ENCODE measurements at places on chromosomes 2 and 18.

DNA sequence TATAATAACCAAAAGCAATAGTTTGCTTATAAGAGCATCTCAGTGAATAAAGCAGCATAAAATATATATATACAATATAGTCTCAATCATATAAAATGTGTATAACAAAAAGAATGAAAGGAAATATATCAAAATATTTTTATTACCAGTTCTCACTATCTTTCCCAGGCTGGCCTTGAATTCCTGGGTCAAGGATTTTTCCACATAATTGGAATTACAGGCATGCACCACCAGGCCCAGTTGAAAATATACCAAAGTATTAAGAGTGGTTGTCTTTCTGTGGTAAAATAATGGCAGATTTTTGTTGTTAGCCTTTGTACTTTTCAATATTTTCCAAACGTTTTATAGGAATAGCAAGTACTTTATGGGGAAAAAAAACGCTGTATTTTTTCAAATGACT is 8.6 kb upstream of the TLK1 start:
- DNase-seq = no peak

- DNase-seq = no peak
These were observed 56.9 kb downstream of the RDH14 start for GRCh38 chr2:18503376-18504228.

DNA sequence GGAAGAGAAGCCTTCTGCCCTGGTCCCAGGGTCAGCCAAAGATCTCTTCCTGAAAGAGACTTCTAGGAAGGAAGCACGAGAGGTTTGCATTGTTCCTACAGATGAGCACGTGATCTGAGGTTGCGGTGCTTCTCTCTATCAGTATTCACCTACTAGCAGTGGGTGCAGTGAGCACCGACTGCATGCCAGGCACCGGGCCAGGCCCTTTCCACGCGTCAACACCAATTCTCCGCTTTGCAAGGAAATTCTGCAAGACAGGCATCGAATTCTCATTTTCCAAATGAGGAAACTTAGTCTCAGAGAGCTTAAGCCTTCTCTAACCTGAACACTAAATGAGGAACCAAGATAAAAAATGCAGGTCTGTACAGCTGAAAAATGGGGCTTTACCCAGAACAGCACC is 151.5 kb upstream of the MYCN start:
- no peak for DNase-seq

DNA sequence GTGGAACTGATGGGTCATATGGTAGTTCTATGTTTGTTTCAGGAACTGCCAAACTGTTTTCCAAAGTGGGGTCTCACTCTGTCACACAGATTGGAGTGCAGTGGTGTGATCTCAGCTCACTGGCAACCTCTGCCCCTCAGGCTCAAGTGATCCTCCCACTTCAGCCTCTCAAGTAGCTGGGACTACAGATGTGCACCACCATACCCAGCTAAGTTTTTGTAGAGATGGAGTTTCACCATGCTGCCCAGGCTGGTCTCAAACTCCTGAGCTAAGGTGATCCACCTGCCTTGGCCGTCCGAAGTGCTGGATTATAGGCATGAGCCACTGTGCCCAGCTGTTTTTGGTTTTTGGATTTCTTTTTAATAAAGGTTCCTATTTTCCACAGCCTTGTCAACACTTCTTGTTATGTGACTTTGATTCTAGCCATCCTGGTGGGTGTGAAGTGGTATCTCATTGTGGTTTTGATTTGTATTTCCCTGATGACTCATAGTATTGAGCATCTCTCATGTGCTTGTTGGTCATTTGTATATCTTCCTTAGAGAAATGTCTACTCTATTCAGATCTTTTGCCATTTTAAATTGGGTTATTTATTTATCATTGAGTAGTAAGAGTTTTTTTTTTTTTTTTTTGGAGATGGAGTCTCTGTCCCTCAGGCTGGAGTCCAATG is 22.8 kb downstream of the NPC1 start:
- DNase-seq = no peak

- DNase-seq = no peak
These were observed 42.7 kb downstream of the UBE2F start for GRCh38 chr2:238009563-238009962.

GRCh38 chr2:122108186-122108585 is 352.7 kb downstream of the TSN start:
- DNase-seq = no peak

DNA sequence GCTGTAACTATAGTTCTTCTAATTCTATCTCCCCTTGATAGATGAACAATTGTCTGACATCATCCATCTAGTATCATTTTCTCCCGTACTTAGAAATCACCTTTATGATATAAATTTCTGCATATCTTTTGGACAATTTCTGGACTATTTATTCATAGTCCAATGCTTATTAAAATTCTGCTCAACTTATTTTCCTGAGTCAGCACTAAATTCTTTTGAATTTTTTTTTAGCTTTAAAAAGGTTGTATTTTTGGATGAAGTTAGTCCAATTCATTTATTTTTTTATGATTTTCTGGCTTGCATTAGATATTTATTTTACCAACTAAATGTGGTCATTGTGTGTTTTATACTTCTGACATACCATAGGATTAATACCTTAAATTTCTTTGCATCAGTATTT is 538.5 kb upstream of the DCC start:
- DNase-seq = no peak
